NCI-H82 (cell line): ENCODE measurements at places on chromosomes 12 and 14.

- DNase-seq: peak; percentile 88
Observed at GRCh38 chr12:54398995-54399793, 14.7 kb upstream of the ZNF385A start.

DNA sequence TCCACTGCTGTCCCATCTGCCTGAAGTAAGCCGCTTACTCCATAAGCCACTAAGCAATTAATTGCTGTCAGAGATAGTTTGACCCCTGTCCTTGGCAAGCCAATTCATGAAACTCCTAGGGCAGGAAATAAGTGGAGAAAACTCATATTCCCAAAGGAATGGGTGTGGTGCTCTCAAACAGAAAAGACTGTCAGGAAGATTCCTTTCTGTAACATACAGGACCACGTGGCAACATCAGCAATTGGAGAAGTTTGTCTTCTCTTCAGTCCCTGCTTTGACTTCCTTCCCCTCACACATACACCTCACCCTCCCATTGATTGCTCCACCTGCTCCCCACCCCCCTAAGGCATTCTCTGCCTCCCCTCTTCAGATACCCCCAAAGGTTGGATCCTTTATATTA, 36.2 kb upstream of the MDM1 start:
- DNase-seq: peak; percentile 78

DNA sequence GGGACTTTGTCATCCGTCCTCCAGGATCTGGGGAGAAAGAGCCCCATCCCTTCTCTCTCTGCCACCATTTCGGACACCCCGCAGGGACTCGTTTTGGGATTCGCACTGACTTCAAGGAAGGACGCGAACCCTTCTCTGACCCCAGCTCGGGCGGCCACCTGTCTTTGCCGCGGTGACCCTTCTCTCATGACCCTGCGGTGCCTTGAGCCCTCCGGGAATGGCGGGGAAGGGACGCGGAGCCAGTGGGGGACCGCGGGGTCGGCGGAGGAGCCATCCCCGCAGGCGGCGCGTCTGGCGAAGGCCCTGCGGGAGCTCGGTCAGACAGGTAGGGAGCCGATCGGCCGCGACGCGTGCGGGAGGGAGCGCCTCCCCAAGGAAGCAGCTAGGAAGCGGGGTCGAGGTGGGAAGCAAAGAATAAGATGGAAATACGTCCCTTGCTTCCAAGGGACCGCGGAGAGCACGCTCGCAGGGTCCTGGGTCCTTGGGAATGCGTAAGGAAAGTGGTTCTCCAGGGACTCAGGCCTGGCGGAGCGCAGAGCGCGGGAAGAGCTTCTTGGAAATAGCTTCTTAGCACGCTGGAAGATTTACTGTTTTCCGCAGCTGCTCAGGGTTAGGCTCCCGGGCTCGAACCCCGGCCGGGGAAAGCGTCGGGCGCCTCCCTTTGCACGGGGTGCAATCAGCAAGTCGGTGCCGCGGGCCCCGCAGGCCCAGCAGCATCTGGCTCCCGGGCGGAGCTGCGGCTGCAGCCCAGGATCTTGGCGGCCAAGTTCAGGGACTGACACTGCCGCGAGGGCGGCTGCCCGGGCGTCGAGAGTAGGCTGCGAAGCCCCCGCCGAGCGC, 457 bp downstream of the SOCS2 start:
- DNase-seq: no peak

DNA sequence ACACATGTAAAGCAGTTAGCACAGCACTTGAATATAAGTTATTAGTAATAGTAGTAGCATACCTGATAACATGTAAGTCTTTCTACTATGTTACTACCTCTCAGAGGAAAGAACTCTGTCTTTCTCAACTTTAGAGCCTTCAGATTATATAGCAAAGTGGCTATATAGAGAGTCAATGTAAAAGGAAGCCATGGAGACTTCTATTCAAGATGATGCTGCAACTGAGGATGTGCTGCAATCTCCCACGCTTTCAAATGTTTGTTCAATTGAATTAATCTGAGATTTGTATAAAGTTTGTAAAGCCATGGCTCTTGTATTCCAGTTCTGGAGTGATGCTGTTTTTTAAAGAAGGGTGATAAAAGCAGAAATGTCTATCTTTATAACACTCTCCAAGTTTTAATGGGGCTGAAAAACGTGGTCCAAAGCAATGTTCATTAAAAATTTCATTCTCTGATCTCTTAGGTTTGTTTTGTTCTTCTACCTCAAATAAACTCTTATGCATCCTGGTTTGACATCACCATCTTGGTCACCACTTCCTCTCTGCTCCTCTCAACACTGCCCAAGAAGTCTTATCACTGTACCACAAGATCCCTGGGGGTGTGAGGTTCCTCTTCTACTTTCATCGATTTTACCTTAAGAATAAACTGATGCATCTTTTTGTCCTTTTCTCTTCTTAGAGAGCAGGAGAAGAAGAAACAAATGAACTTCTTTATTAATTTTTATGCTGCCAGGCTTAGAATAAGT, 40.6 kb downstream of the C12orf42 start:
- no peak for DNase-seq

DNA sequence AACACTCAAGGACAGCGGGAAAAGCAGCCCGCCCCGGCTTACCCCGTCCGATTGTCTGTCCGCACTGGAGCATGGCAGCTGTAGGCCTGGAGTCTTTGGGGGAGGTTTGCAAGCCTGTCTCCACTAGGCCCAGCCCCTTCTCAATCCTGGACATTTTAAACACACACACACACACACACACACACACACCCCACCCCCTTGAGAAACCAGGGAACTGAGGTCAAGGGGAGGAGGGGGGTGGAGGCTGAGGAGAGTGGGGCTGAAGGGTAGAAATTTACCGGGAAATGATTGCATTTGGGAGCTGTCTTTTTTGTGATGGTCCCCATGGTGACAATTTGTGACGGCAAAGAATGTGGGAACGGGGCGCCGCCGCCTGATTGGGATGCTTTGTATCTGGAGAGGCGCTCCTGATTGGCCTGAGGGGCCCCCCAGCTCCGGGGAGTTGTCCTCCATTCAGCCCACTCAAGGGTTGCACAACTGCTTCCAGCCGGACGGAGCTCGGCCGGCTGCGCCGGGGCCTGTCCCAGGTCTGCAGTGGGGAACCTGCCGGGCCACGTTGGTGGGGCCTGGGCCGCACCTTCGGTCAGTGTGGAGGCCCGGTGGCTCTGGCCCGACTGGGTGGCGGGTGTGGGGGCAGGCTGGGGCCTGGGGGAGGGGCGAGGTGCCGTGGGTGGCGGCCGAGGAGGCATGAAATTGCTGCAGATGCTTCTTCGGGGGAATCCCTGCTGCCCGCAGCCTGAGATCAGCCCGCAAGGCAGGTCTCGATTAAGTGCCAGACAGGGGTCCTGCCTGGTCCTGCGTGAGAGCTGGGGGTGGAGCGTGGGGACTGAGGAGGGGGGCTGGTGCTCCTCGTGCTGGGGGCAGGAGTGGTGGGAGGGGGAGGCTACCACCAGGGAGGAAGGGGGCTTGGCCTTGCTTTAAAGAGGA, at the start of gene FAM181A:
Gene FAM181A, plus strand, starts transcription at position 472 of the 927 bp plus-strand sequence. CDS start 942 bp downstream, outside the sequence.
- no peak for DNase-seq
